ENCODE measurements at places on chromosomes 2 and 18.

GRCh38 chr2:74471332-74472065 is 981 bp downstream of the MRPL53 start:
- DNase-seq: no peak

DNA sequence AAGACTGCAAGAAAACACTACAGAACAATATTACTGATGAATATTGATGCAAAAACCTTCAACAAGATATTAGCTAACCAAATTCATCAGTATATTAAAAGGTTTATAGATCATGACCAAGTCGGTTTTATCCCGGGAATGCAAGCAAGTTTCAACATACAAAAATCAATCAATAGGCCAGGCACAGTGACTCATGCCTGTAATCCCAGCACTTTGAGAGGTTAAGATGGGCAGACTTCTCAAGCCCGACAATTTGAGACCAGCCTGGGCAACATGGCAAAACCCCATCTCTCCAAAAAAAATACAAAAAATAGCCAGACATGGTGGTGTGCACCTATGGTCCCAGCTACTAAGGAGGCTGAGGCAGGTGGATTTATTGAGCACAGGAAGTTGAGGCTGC is 82.9 kb downstream of the FSIP2 start:
- DNase-seq: no peak

- no peak for DNase-seq
Measured at GRCh38 chr2:15748736-15749323, 157.2 kb downstream of the DDX1 start.

- DNase-seq: no peak
Measured at GRCh38 chr2:215973954-215974699, 39.2 kb downstream of the MREG start.

DNA sequence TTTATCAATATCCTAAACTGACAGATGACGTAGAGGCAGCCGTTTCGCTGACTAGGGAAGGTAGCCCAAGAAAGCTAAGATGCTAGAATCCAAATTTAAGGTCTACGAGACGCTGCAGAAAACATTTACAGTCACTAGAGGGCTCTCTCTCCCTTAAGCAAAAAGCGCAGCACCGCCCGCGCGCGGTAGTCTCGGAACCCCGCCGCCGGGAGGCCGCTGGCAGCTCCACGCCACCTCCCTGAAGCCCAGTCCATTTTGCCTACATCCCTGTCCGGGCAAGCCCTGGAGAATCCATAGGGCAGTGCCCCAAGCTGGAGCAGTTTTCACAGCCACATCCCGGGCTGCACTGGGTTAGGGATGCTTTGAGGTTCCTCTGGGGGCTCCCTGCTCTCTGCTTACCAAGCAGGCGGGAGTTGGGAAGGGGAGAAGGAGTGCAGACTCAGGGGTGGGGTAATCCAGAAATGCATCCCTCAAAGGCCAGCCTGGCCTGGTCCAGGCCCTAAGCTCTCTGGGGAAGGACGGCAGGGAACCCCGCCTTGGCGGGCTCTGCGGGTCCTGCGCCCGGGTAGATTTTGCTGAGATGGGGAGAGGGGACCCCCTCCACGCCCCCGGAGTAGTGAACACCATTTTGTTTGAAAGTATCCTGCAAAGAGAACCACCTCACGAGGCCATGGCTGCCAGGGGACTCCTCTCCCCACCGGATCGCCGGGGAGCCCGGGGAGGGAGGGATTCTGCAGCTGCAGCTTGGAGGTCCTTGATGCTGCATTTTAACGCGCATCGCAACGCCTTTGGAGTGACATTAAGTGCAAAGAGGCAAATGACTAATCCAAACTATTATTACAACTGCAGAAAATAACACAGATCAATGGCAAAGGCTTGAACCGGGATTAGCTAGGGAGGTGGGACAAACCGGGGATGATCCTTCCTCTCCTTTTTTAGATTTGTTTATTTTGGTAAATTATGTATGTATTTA is 1.3 kb upstream of the DPYSL5 start:
- peak; percentile 75 for DNase-seq

- no peak for DNase-seq
Measured at GRCh38 chr2:28406276-28407096, 13.8 kb downstream of the FOSL2 start.

DNA sequence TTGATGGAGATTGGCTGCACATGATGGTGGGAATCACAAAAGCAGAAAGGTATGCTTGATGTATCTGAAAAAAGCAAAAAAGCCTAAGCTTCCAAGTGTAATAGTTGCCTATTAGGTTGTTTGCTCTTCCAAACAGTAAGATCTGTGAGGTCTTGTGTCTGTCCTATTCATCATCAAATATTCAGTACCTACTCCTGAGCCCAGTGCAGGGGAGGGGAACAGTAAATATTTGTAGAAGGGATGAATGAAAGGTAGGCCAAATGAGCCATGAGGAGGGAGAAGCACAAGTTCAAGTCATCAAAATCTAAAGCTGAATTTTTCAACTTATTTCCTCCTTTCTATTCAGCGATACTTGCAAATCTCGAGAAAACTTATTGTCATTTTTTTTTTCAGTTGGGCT is 153.2 kb upstream of the ETAA1 start:
- DNase-seq: no peak

- DNase-seq: peak; percentile 34
Measured at GRCh38 chr2:101435001-101435862, 39.7 kb downstream of the RFX8 start.

DNA sequence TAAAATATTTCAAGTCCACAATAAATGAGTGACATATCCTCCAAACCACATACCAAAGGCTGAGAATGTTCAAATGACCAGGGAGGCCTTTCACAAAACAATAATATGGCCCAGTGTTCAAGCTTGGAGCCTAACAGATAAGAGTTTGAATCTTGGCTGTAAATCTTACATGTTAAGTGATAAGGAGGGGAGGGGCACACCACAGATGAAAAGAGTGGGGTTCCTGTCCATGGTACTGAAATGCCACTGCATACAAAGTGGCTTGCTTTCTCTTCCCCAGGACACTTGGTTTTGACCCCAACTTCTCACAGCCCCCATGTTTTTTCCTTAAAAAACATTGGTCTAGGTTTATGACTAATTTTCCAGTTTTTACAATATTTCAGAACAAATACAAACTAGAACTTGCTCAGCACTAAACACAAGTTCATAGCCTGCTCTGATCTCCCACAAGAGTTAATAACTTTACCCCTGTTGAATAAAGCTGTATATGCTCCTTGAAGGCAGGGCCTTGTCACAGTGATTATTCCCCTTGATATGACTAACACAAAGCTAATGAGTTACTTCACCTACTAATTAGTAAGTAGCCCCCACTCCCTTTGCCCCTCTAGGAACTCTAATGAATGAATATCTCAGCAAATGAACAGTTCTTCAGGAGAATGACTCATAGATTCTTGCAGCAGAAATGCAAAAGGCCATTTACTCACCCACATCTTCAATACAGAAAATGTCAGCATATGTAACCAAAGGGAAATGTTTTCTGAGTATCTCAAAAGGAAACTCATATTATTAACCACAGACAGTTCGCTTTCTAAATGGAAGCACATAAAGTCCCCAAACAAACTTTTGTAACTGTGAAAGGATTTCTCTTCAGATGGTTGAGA is 142.2 kb downstream of the SATB2 start:
- DNase-seq: no peak

GRCh38 chr2:218721934-218722333 is 11.3 kb downstream of the TTLL4 start:
- DNase-seq: no peak

DNA sequence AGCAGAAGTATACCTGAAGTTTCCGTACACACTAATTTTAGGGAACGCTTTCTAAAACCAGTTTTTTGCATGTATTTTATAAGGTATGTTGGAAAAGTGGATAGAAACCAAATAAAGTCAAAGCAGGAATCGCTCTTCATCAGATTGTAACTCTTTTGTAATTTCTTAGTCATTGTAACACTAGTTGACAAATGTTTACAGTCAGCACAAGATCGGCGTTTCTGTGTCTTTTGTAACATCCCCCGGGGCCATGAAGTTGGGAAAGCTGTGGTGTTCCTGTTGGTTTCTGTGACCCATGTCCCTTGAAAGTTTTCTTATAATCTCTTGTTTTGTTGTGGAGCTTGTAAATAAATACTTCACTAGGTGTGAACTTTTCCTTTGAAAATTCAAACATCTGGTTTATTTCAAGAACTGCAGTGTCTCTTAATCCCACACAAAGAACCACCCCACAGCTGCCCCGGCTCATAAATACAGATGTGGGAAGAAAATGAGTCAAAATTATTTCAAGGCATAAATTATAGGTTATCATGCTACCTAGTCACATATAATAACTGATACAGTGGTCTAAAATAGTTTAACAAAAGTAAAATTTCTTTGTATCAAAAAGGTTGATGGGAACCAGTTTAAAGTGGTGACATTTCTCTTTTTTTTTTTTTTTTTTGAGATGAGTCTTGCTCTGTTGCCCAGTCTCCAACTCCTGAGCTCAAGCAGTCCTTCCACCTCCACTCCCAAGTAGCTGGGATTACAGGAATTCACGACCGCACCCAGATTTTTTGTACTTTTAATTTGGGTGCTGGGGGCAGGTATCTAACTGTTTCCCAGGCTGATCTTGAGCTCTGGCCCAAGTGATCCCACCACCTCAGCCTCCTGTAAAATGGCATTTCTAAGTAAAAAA is 751 bp upstream of the NMI start:
- peak; percentile 42 for DNase-seq
